ENCODE measurements at places on chromosomes 4 and X.

GRCh38 chr4:32128549-32128948 lies 1408.4 kb downstream of the PCDH7 start:
- no peak for DNase-seq

- DNase-seq = no peak
Observed at GRCh38 chr4:73576381-73576780, 43.9 kb downstream of the RASSF6 start.

- DNase-seq = no peak
Observed at GRCh38 chr4:135015771-135016170, 814.2 kb upstream of the PABPC4L start.

DNA sequence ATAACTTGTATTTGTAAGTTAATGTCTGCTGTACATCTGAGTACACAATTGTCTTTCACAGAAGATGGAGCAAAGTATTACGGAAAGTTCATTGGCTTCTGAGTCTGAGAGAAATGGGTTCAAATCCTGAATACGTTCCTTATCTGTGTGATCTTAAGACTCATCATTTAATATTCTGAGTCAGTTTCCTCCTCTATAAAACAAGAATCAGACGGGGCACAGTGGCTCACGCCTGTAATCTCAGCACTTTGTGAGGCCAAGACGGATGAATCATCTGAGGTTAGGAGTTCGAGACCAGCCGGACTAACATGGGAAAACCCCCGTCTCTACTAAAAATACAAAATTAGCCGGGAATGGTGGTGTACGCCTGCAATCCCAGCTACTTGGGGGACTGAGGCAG lies 57.8 kb downstream of the APBB2 start:
- DNase-seq = no peak

GRCh38 chr4:121758925-121759568 lies 5.9 kb downstream of the SMIM43 start:
- DNase-seq = no peak

GRCh38 chrX:109841257-109841656 lies 108.2 kb upstream of the ACSL4 start:
- no peak for DNase-seq

- DNase-seq = no peak
Observed at GRCh38 chrX:69309074-69309792, 144.0 kb upstream of the PJA1 start.

DNA sequence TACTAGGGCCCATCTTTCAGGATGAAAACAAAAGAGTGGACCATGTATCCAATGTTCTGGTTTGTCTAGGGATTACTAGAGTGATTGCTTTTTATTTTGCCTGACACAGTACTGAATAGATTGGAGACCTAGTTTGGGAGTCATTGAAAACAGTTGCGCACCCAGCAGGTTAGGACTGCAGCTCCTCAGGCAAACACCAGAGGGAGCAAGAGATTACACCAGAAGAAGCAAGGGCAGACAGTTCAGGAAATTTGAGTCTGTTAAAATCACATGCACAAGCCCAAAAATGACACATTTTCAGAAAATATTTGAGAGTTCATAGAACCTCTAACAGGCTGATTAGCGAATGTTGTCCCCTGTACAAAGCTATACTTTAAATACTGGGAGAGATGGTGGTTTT lies 55.6 kb downstream of the CYLC1 start:
- no peak for DNase-seq

- no peak for DNase-seq
Observed at GRCh38 chr4:48667148-48667547, 112.9 kb downstream of the FRYL start.

DNA sequence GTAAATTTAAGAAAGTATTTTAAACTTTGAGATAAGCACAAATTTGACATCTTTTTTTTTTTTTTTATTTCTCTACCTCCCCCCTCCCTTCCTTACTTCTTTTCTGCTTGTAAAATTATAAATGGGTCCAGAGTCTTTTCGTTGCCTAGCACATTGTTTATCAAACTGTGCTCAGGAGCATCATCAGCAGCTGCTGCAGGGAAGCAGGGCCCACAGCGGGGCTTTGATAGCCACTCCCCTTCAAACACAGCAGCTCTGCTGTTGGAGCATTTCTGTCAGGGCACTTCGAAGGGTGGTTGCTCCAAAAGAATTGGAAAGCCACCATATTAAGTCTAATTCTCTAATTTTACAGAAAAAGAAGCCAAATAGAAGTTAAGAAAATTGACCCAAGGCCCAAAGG lies 588.3 kb downstream of the SPRY1 start:
- DNase-seq = no peak

DNA sequence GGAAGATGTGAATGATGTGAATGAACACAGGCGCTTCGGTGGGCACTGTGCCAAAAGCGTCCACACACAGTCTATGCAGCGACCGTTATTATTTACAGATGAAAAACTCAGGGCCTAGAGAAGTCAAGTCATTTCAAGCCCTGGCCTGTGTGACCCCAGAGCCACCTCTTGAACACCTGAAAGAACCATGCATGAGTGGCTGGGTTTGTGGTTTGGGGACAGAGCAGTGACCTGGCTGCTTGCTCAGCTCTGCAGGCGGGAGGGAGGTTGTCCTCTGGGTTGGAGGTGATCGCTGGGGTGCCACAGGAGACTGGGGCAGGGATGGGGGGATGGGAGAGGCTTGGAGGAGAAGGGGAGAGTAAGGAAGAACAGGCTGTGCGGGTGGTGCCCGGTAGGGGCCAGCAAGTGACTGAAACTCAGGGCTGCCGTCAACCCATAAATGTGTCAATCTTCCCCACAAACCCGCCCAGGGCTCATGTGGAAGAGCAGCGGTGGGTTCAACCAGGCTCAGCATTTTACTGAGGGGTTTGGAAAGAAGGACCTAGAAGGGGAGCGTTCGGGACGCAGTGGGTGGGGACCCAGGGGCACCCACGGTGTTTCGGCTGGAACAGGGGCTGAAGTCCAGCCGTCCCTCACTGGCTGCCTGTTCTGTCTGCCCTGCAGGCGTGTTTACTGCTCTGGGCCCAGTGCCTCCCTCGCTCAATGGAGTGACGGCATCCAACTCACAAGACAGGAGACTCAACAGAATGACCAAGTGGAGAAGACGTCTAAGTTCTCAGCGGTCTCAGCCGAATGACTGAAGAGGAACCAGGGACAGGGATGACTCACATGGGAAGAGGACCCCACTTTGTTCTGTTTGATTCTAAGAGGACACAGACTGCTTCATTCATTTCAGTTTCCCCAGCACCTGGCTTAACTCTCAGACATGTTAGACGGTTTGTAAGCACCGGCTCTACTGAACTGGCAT lies 167.8 kb downstream of the AFAP1 start:
- DNase-seq = no peak

DNA sequence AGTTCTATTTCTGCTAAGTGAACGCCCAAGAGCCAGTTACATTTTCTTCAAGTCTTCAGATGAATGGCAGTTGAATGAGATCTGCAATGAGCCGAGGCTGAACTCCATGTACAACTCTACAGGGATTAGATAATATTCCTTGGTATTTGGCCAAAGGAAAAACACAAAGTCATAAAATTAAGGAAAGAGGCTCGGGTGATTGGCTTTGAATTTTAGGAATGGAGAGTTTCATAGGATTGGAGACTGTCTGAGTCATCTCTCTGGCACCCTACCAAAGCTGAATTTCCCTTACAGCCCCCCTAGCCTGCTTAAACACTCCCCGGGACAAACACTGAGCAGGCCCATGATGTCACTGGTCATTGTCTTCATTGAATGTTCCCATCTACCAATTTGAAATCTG lies 188.0 kb upstream of the C1QTNF7 start:
- DNase-seq = no peak
